Esophagus squamous epithelium (tissue), 5 donors: ENCODE measurements at places on chromosomes 13 and 19.

- no peak for DNase-seq
Measured at GRCh38 chr13:76148926-76149325, 512.8 kb downstream of the LMO7 start.

DNA sequence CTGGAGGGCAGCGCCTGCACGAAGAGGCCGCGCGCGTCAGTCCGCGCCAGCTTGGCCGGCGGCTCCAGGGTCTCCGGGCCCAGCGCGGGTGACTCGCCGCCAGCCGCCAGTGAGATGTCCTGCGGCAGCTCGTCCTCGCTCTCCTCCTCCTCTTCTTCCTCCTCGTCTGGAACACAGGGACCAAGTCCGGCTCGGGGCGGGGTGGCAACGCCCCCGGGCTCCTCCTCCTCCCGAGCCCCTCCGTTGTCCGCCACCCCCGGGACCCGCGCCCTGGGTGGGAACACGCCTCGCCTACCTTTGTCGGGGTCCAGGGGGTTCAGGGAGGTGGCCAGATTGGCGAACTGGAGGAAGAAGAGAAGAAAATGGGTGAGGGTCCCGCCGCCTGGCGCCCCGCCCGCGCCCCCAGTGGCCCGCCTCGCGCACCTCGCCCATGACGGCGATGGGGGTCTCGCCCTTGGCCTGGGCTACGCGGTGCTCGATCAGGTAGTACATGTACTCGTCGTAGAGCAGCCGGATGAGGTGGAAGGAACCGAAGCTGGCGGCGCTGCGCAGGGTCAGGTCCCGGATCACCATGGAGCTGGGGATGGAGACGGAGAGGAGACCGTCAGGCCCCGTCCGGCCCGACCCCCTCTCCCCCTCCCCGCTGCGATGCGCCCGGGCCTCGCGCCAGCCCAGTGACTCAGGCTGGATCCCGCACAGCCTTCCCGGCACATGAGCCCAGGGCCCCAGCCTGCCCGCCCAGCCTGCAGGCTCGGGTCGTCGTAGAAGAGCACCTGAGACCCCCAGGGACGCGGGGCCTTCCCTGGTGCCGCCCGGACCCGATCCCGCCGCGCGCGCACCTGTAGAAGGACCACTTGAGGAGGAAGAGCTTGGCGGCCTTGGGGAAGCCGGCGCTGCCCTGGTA is 10.6 kb downstream of the DCAF15 start:
- no peak for DNase-seq

DNA sequence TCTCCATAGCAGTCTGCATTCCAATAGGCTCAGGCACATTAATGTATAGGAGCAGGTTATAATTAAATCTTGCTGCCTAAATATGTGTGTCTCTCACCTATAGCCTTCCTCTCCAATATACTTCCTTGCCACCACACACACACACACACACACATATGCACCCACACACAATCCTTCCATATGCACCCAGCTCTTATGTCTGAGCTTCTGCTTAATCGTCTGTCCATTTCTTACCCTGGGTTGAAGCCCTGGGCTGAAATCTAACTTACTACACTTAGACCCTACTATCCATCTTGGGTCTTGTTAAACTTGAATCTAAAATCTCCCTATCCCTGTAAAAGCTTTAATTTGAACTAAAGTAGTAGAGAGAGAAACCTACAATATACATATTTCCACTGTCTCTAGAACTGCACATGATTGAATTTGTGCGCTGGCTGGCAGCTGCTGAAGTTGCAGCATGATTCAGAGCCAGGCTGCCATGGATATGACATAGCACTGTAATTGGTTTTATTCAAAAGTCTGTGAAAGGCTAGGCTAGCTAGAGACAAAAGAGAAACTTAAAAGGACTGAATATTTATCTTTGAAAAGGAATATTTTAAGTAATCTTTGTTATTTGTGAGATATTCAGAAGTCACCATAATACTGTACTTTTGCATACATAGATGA is 25.7 kb upstream of the FREM2 start:
- no peak for DNase-seq

DNA sequence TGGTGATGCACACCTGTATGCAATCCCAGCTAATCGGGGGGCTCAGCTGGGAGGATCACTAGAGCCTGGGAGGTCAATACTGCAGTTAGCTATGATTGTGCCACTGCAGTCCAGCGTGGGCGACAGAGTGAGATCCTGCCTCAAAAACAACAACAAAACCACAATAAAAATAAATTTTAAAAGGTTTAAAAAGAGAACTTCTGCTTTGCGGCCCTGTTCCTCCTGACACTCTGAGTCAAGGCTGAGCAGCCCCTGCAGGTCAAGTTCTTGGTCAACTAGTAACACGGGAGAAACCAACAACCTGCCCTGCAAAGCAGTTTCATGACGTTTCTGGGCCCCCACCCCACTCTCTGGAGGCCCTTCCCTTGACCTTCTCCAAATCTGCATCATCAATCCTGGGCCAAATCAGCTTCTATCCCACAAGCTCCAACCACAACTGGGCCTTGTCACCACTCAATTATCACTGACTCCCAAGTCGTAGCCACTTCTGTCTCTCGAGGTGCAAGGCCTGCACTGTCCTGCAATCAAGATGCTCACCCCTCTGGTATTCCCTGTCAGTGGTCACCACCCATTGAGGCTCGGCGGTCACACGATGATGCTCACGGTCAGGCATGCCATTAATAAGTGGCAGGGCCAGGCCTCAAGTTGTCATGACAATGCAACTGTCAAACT is 7.5 kb downstream of the ELAVL1 start:
- no peak for DNase-seq

DNA sequence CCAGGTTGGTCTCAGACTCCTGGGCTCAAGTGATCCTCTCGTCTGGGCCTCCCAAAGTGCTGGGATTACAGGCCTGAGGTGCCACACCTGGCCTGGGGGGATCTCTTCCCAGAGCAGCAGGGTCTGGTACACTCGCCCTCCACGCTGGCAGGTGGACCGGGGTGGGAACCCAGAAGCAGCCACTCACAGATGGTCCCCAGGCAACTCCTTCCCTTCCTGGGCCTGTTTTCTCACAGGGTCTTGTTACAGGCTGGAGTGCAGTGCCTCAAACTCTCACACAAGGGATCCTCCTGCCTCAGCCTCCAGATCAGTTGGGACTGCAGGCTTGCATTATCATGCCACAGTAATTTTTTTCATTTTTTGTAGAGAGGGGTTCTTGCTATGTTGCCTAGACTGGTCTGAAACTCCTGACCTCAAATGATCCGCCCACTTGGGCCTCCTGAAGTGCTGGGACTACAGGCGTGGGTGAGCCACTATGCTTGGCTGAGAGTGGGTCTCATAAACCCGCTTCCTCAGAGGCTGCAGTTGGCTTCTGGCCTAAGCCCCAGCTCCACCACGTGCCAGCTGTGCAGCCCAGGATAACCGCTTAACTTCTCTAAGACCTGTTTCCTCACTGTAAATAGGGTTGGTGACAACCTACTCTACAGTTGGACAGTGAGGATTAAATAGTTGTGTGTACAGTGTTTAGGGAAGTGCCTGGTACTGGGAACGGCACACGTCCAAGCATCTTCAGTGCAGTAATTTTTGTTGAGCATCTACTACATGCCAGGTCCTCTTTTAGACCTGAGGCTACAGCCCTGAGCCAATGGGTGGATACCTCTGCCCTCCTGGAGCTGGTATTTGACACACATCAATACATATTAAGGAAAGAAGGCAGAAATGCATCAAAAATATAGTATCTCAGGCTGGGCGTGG is 871 bp upstream of the CCER2 start:
- no peak for DNase-seq

- DNase-seq, result no peak
Measured at GRCh38 chr19:30669329-30670010, 297.3 kb downstream of the ZNF536 start.

GRCh38 chr13:20882206-20882605 is 20.3 kb downstream of the XPO4 start:
- no peak for DNase-seq

- DNase-seq, result no peak
Measured at GRCh38 chr19:11102944-11103343, 13.7 kb downstream of the LDLR start.

DNA sequence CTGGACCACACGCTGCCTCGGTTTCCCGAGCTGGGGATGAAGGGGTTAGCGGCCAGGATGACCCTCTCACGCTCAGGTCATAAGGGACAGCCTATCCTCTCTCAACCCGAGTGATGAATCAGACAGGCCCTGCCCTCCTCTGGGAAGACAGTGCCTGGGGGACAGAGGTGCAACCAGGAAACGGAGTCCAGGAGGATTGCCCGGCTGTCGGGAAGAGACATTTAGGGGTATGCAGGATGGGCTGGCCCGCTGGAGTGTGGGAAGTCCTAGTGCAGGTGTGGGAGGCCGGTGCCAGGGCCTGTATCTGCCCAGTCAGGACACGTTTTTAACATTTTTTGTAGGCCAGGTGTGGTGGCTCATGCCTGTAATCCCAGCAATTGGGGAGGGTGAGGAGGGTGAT is 8.3 kb downstream of the LSM7 start:
- DNase-seq, result no peak

DNA sequence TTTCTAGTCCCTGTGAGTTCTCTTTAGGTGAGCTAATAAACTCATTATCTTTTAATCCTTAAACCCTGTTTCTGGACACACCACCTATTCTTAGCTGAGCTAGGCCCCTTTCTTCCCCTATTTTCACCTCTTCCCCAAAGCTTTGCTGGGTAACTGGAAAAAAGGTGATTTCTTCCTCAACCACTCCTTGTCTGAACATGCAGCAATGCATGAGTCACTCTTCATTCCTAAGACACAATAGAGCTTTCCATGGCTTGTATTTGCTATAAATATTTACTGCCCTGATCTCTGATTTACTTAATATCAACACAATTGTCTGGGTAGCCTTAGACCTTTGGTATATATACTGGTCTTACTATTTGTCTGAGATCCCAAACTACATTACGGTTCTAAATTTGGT is 370.9 kb downstream of the KLF5 start:
- no peak for DNase-seq

DNA sequence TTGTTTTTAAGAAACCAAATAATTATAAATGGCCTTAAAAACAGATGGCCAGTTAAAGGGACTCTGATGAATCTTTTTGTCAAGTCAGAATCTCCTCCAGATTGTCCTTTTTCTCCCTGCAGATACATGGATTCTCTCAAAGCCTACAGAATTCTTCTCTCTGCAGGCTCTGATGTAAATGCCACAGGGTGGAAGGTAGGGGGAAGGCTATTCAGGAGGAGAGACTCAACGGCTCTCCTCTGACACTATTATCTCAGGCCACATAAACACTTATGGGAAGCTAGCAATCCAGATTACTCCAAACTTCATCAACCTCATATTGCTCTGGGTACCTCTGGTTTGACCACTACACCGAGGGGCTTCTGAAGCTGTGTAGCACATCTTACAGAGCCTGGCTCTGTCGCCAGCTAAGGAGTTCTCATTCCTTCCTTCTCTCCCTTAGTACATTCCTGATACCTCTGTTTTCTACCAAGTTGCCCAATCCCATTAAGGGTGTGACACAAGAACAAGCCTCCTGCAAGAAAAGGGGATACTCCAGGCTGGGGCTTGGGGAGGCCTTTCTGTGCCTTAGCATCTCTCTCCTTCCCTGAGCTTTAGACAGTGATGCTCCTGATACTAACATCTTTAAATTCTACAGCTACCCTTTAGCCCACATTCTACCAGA is 14.9 kb downstream of the LCP1 start:
- no peak for DNase-seq

- DNase-seq, result no peak
Measured at GRCh38 chr13:37345869-37346268, 240.4 kb upstream of the CSNK1A1L start.

DNA sequence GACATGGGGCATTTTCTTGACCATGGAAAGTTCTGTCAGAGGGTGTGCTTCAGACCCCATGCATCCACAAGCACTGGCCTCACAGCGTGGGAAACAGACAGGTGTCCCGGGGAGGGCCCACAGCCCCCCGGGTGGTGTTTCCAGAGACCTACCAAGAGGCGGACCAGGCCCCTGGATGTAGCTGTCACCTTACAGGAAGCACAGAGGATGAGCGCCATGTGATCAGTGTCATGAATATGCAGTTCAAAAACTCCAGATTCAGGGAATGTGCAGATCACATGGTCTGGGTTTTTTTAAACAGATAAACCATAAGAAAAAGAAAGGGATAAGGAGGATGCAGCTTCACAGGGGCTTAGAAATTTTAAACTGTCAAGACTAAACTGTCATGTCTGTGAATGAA is 61.0 kb upstream of the SPATA13 start:
- DNase-seq, result no peak

GRCh38 chr13:28623782-28624706 is 34.9 kb upstream of the POMP start:
- no peak for DNase-seq

DNA sequence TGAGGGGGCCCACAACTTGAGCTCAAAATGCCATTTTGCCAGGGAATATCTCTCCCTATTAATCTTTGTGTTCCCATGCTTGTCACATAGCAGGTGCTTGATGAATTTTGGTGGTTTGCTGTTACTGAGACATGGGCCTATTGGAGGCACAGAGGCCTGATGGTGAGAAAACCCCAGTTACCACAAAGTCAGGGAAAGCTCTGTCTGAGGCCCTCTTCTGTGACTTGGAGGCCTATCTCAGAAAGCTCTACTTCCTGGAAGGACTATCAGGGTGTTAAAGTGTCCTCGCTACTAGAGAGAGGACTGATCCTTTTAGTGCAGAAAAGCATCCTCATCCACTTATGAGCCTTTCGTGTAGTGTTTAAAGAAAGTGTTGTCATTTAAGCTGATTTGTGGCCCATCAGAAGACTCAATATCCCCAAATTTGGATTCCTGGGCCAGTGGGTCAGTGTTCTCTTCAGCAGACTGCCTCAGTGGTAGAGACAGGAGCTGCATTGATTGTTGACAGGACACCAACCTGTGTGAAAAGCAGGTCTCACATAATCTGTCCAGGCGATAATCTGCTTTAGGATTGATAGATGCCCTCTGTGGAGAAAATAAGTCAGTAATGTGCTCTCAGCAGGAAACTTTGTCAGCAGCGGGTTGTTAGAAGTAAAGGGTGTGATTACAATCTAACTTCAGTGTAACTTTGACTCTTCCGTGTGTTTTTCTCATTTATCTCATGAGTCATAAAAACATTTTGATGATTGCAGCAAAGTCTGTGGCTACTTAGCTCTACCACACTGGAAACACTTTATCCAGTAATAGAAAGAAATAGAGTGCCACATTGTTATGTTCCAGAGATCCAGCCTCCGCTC is 121.0 kb downstream of the AKAP11 start:
- no peak for DNase-seq

GRCh38 chr13:75430436-75431209 is 51.3 kb downstream of the TBC1D4 start:
- DNase-seq, result no peak

DNA sequence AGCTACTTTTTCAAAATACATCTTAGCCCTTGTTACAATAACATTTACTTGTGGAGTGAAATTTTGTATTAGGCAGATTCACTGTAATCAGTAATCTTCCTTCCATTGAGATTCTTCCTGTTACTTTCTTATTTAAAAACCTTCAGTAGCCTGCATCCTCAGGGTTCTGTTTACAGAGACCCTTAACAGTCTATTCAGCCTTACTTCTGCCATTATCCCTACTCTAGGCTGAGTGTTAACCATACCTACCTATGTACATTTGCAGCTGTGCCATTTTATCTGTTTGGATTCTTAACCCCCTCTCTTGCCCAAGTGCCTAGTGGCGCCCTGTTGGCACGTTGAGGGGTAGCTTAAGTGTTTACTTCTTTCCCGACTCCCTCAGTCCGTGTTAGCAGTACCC is 71.9 kb downstream of the LRCH1 start:
- no peak for DNase-seq

- DNase-seq, result no peak
Measured at GRCh38 chr19:8302357-8302691, 5.8 kb downstream of the CD320 start.
